NCI-H187 (cell line): ENCODE measurements at places on chromosomes 5 and 9.

DNA sequence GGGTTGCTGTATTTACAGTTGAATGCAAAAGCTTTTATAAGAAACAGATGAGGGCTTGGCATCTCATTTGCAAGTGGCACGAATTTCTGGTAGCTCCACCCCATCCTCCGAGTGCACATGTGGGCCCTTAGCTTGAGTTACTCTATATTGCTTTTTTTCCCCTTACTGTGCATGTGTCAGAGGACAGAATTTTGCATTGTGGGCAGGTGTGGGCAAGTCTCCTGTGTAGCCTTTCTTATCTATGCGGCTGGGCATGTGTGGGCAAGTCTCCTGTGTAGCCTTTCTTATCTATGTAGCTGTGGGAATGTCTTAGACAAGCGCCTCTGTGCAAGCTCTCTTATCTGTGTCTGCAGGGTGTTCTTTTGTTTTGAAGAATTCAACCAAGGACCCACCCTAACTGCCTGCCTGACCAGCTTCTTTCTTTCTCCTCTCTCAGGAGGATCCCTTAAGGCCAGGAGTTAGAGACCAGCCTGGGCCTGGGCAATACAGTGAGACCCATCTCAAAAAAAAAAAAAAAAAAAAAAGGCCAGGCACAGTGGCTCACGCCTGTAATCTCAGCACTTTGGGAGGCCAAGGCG is 34.1 kb upstream of the SIL1 start:
- DNase-seq, result peak; percentile 71

- DNase-seq, result no peak
Observed at GRCh38 chr9:113868501-113868900, 7.6 kb upstream of the ZNF618 start.

DNA sequence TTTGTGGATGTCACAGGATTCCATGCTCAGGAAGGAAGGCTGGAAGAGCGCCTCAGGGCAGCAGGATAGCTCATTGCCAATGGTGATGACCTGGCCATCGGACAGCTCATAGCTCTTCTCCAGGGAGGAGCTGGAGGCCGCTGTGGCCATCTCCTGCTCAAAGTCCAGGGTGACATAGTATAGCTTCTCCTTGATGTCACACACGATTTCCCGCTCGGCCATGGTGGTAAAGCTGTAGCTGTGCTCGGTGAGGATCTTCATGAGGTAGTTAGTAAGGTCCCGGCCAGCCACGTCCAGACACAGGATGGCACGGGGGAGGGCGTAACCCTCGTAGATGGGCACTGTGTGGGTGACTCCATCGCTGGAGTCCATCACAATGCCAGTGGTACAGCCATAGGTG is 24.3 kb upstream of the RAPGEF6 start:
- DNase-seq, result no peak

DNA sequence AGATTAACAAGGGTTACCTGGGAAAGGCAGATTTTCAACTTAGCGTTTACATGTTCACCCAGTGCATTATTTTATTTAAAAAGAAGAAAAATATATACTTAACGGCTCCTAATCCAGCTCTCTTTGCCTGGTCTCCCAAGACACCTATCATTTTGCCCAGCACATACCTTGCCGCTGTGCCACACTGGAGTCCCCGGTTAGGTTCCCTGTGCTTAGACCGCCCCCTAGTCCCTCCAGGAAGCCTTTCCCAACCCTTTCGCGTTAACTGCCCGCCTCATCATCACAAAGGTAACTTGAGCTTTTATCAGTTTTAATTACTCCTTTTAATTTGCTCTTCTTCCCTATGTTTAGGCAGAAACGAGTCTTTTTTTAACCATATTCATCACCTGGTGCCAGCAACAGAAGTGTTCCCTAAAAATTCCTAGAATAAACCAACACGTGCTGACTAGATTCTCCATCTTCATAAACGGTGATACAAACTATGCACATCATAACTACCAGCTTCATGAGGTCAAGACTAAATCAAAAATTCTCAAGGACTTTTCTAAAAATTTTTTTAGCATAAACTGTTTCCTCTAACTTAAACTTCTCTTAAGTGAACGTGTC is 19.7 kb downstream of the DNAJA1 start:
- no peak for DNase-seq

DNA sequence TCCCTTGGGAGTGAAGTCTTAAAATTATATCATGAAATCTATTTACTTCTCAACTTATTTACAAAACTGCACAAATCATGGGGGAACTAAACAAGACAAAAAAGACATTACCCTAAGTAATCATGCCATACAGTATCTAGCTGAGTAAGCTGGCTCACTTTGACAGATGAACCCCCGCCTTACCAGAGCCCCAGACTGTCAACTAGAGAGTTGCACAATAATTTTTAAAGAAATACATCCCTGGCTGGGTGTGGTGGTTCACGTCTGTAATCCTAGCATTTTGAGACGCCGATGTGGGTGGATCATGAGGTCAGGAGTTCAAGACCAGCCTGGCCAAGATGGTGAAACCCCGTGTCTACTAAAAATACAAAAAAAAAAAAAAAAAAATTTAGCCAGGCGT is 62.3 kb downstream of the LPAR1 start:
- DNase-seq, result no peak

- DNase-seq, result no peak
Observed at GRCh38 chr5:32000731-32001130, 173.4 kb downstream of the GOLPH3 start.

GRCh38 chr9:98021306-98022040 is 35.1 kb upstream of the NANS start:
- no peak for DNase-seq

GRCh38 chr5:56564541-56565282 is 250.6 kb upstream of the MAP3K1 start:
- no peak for DNase-seq

- no peak for DNase-seq
Observed at GRCh38 chr9:87405677-87406542, 91.8 kb upstream of the DAPK1 start.

DNA sequence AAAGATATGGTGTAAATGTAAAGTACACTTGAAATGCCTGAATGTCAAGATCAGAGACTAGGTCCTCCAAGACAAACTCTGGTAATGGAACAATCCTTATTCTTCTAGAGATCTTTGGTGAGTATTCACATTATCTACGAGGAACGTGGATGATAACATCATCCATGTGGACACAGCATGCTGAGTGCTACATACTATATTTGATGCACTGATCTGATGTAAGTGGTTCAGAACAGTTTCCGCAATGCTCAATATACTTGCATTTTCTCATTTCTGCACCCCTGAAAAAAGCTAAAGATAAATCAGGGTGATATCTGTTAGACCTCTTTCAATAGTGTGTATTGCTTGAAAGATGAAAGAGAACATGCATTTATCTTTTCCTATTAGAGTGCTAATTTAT is 226.8 kb downstream of the EFNA5 start:
- DNase-seq, result no peak

DNA sequence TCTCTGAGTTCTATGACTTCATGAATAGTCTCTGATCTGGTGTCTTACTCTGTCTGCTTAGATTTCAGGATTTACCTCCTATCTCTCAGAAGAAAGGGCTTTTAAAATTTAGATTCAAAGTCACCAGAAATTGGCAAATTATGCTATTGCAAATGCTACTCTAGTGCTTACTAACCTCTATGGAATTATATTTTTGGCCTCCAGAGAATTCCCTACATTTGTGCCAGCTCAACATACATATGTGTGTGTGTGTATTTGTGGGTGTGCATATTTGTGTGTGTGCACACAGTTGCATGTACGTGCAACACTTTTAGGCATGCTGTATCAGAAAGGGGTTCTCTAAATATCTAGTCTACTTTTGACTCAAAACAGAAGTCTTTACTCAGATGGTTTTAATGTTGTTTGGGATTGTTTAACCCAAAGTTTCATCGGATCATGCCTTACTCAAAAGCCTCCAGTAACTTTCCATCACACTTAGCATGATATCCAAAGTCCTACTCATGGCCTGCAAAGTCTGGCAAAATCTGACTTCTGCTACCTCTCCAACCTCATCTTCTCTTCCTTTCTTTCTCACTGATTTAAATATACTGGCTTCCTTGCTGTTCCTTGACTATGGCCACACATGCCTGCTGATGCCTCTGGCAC is 147.6 kb upstream of the NR3C1 start:
- no peak for DNase-seq

DNA sequence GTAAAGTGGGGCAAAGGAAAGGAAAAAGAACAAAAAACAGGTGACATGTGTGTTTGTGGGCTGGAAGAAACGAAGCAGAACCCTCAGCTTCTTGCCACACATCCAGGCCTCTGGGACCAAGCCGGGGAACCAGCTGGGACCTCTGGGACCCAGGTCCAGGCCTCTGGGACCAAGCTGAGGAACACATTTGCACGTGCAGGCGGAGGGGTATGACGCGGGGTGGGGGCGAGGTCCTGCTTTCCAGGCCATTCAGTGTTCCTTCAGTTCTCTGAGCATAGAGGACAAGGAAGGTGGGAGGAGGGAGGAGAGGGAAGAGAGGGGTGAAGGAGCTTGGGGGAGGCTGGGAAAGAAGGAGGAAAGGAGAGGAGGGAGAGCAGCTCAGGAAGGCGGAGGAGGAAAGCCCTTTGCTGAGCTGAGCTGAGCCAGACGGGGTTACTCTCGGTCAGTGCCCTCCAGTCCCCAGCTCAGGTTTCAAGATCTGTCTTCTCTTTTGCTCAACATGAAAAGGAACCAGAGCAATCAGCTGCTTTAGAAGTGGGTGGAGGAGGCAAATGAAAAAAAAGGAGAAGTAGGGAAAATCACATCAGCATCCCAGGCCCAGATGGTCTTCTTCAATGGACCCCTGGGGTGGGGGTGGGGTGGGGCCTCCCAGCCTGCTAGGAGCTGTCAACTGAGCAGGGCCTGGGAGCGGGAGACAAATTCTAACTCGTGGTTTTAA is 59.1 kb downstream of the ABCA1 start:
- DNase-seq, result peak; percentile 36

- no peak for DNase-seq
Observed at GRCh38 chr9:93673021-93673838, 96.8 kb downstream of the PHF2 start.

- no peak for DNase-seq
Observed at GRCh38 chr9:93575796-93576257, 557 bp upstream of the PHF2 start.

DNA sequence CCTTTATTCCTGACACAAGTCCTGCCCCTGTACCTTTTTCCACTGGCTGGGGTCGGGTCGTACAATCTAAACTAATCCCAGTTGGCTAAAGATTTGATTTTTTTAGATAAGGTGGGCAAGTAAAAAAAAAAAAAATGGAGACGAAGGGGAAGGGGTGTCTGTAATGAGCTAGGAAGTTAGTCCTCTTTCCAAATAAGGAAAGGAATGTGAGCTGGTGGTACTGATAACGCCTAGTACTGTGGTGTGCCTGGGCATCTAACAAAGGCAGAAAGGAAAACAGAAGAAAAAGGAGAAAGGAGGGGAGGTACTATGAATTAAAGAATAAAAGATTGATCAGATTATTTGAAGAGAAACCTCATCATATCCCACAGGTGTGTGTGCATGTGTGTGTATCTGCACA is 21.3 kb downstream of the PRDM9 start:
- DNase-seq, result no peak

GRCh38 chr5:2263763-2264162 is 381.0 kb upstream of the IRX4 start:
- DNase-seq, result no peak

- DNase-seq, result no peak
Observed at GRCh38 chr9:133681658-133682306, 45.6 kb downstream of the DBH start.

- no peak for DNase-seq
Observed at GRCh38 chr9:130768265-130768664, 66.8 kb upstream of the ABL1 start.

DNA sequence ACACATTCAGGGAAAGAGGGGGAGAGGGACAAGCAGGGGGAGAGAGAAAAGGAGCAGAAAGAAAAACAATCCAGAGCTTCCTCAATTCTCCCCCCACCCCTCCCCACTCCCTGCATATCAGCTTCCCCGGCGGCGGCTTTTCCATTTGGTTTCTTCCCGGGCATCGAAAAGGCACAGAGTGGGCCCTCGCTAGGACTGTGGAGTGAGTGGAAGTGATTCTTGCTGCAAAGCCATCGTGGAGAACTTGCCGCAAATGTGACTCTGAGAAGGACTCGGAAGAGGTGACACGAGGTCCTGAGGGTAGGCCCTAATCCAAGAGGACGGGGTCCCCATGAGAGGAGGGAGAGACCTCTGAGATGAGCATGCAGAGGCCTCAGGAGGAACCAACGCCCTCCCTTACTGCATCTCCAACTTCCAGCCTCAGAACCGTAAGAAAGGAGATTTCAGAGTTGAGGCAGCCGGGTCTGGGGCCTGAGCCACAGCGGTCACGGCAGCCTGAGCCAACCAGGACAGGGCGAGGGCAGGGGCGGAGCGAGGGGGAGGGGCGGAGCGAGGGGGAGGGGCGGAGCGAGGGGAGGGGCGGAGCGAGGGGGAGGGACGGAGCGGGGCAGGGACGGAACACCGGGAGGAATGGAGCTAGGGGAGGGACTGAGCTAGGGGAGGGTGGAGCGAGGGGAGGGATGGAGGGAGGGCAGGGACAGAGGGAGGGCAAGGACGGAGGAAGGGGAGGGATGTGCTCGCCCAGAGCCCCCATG is 21.2 kb upstream of the SARDH start:
- DNase-seq, result no peak

DNA sequence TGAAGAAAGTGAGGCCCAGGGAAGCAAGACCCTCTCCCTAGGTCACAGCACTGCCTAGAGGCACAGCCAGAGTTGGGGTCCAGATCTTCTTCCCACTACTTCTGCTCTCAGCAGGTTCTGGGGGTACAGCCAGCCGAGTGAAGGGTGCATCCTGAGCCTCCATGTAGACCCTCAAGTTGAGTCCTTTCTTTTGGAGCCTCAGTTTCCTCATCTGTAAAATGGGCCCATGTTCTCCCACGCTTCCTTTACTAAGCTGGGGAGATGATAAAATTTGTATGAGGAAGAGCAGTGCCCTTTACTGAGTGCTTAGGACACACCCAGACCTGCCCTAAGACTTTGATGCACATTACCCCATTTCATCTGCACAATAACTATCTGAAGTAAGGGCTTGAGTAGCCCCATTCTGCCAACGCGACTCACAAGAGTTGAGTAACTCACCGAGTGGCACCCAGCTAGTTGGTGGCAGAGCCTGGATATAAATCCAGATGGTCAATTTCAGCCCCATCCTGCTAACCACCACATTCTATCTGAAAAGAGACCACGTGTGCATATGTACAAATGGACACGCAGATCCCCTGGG is 64.3 kb upstream of the GGTA1 start:
- DNase-seq, result no peak

GRCh38 chr9:88998911-88999310 is 7.6 kb downstream of the S1PR3 start:
- DNase-seq, result no peak

- no peak for DNase-seq
Observed at GRCh38 chr5:53418826-53419658, 61.4 kb upstream of the FST start.

DNA sequence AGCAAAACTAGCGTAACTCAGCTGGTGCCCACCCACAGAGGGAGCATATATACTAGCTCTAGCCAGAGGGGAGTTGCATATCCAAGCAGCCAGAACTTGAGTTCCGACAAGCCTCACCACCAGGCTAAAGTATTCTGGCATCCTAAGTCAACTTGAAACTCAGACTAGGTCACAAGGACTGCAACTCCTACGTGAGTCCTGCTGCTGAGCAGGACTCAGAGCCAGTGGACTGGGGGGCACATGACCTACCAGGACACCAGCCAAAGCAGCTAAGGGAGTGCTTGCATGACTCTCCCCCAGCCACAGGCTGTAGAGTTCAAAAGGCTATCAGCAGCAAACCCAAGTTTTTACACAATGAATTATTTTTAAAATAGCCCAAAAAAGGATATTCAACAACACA is 26.1 kb downstream of the SPDL1 start:
- no peak for DNase-seq

- no peak for DNase-seq
Observed at GRCh38 chr5:79108792-79109191, 2.8 kb upstream of the BHMT start.
